ENCODE measurements at places on chromosomes 6 and 20. TPM values are rescaled to one million over a fixed set of nuclear protein-coding genes. Genes with fewer than 3 reads are reported as not detected.

Gene GNAS-AS1
- not detected for total RNA-seq

Gene MDFI
- 37.8 TPM for total RNA-seq

Gene C4B
- 1.2 TPM for total RNA-seq

Gene DOK5
- total RNA-seq: 0.34 TPM

Gene DEFB132
- total RNA-seq: not detected

Gene SESN1
- total RNA-seq: 44.1 TPM

Gene KCNB1
- total RNA-seq: under 0.01 TPM

Gene WFDC5
- not detected for total RNA-seq

Gene ANKEF1
- 1.5 TPM for total RNA-seq

Gene CTAGE9
- total RNA-seq: not detected

Gene AK9
- 13.1 TPM for total RNA-seq

Gene GLP1R
- not detected for total RNA-seq

Gene CAGE1
- under 0.01 TPM for total RNA-seq

Gene PNPLA1
- total RNA-seq: not detected

Gene TAGAP
- not detected for total RNA-seq

Gene PRKN
- total RNA-seq: 0.34 TPM

Gene ITPA
- total RNA-seq: 33.6 TPM

Gene BHLHE23
- total RNA-seq: not detected

Gene FGD2
- total RNA-seq: not detected

Gene TENT5A
- 1.5 TPM for total RNA-seq

Gene GSTA2
- not detected for total RNA-seq

Gene ALDH5A1
- 1.0 TPM for total RNA-seq

Gene MOG
- not detected for total RNA-seq

Gene TCF21
- total RNA-seq: not detected

Gene IL17A
- not detected for total RNA-seq

Gene NMBR
- total RNA-seq: not detected

Gene TBXT
- not detected for total RNA-seq

Gene NFYA
- 22.6 TPM for total RNA-seq

Gene HLA-DOA
- not detected for total RNA-seq

Gene IP6K3
- under 0.01 TPM for total RNA-seq

Gene TP53TG5
- not detected for total RNA-seq

Gene ZNF334
- total RNA-seq: 0.34 TPM

Gene HLA-DRB5
- not detected for total RNA-seq

Gene BFSP1
- 1.9 TPM for total RNA-seq

Gene ULBP1
- 0.23 TPM for total RNA-seq

Gene CST2
- total RNA-seq: not detected

Gene WFDC12
- total RNA-seq: not detected

Gene OPRM1
- not detected for total RNA-seq

Gene POLR1H
- total RNA-seq: 39.1 TPM

Gene COX4I2
- total RNA-seq: not detected

Gene SLC17A3
- 0.17 TPM for total RNA-seq

Gene ADGB
- total RNA-seq: not detected

Gene TNNC2
- total RNA-seq: not detected

Gene STMND1
- total RNA-seq: not detected

Gene BTN1A1
- total RNA-seq: not detected

Gene OR12D3
- not detected for total RNA-seq

Gene GSTA4
- 26.1 TPM for total RNA-seq

Gene ADGRF1
- not detected for total RNA-seq
